ENCODE measurements at places on chromosomes 16 and 17.
A peak's percentile ranks its signal among the peaks of the same experiment; 100 is the strongest.

GRCh38 chr16:82736224-82736623 is 109.5 kb downstream of the CDH13 start:
- DNase-seq, result no peak

- DNase-seq, result no peak
Measured at GRCh38 chr16:48433850-48434530, 48.8 kb upstream of the SIAH1 start.

DNA sequence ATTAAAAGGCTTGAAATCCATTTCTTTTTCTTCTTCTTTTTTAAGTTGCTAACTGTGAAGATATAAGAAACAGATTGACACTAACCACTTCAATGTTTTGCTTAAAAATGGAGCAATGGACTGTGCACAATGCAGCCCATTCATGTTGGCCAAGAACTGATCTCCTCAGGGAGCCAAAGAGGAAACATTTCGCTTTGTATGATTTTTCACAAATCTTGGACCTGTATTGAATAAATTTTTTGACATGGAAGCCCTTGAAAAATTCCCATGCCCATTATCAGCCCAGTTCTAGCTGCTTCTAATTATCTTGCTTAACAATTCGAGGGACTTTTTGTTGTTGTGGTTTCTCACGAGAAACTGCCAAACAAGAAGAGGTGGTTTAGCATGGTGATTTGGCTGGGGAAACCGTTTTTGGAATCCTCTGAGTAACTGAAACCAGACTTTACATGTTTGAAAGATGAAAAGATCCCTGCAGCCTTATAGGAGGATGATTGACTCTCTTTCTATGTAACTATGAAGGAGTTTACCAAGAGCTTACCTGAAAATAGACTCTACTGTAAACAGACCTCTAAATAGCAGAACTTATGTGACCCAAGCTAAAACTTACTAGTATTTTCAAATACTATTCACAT is 1389.4 kb upstream of the GOT2 start:
- DNase-seq, result no peak

DNA sequence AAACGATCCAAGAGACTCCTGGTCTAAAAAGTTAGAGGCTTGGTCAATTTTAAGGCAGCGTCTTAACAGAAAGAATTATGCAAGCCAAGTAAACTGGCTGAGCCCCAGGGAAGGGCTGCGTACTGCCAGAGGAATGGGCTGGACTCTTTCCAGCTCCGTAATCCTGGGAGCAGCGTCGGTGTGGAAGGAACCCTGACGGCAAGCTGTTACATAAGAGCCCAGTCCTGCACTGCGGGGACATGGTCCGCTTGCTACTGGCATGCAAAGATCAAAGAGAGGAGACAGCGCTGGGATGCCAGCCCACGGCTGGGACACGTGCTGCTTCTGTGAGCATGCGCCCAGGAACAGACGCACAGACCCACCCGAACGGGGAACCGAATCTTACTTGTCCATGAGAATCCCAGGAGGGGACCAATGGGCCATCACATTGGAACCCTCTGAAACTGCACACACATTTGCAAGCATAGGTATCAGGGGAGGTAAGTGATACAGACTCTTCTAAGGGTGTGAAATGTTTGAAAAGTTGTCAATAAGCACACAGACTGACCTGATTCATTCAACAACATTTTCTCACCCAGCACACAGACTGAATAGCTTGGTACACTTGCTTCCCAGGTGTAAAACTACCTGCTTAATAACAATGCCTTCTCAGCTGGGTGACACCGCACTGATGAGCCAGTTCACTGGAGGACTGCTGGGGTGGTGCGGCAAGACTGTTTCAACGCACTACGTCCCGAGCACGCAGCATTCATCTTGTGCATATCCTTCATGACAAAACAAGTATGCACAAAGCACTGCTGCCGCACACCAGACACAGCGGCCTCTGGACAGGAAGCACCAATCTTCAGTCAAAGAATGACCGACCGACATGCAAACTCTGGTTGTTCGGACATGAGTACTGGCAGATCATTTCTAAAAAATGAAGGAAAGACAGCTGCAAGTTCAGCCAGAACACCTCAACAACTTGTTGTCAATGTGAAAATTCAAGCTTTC is 94.9 kb downstream of the ANKRD11 start:
- no peak for DNase-seq

GRCh38 chr17:38732376-38733281 is 2.5 kb downstream of the CISD3 start:
- peak; percentile 58 for DNase-seq

- no peak for DNase-seq
Measured at GRCh38 chr16:1743376-1744337, 27.7 kb downstream of the NME3 start.

- DNase-seq, result no peak
Measured at GRCh38 chr16:24775455-24775854, 46.0 kb downstream of the TNRC6A start.

DNA sequence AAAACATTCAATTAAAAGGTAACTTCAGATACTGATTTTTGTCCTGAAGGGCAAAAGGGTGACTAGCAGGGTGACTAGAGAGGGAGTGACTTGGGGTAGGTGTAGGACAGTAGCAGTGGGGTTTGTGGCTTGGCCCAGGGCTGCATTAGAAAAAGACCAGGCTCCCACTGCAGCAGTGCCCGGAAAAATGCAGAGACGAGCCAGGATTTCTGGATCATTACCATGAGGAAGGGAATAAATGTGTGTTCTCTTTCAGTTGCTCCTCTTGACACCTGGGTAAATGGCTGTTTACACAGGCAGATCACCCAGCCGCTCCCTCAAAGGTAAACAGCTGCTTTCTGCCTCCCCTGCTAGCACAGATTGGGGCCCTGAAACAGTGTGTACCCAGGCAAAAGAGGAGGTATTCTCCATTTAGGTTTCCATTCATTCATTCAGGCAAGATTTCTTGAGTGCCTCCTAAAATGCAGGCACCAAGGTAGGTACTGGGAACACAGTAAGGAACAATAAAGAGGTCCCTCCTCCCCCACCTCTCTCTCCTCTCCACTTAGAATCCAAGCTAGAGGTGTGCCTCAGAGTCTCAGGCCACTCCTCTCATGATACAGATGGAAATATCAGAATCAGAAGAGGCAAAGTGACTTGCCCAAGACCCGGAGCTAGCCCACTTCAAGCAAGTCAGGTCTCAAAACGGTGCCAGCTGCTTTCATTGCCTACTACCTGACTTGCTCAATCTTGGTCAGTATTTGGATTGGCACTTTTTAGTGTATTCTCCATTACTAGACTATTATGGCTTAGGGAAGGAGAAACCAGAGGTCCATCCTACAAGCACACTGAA is 15.2 kb upstream of the TOX3 start:
- DNase-seq, result no peak

DNA sequence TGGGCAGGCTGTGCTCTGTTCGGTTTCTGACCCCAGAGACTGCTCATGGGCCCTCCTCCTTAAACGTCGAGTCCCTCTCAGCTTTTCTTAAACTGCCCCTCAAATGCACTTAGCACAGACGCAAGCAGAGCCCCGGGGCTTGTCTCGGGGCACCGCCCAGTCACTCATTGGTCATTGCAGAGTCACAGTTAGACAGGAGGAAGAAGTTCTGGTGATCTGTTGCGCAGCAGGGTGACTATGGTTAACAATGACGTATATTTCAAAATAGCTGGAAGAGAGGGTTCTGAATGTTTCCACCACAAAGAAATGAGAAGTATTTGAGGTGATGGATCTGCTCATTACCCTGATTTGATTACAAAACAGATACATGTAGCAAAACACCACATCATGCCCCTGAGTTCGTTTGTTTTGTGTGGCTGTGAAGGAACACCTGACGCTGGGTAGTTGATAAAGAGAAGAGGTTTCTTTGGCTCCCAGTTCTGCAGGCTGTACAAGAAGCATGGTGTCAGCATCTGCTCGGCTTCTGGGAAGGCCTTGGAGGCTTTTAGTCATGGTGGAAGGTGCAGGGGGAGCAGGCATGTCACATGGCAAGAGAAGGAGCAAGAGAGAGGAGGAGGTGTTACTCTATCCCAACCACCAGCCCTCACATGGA is 387.4 kb downstream of the CPPED1 start:
- DNase-seq, result peak; percentile 38

- DNase-seq, result no peak
Measured at GRCh38 chr17:79005063-79005861, 4.3 kb downstream of the CANT1 start.

DNA sequence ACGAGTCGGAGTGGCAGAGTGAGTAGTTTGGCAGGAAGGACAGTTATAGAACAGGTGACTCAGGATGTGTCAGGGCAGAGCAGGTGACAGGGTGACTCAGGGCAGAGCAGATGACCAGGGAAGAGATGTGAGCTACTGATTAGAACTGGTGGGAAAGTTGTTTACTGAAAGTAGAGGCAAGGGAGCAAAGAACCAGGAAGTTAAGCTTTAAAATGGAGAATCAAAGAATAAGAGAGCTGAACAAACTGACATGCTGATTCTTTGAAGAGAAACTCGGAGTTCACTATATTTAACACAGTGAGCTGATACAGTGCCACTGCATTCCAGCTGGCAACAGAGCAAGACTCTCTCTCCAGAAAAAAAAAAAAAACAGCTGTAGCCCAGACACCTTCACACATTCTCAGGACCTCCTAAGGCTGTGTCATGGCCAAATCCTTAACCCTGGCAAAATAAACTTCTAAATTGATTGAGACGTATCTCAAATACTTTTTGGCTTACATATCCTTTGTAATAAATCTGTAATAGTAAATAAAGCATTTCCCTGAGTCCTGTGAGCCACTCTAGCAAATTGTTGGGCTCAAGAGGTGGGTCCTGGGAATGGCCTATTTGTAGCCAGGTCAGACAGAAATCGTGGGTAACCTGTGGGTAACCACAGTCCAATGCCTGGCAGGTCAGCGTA is 12.3 kb upstream of the UBE2I start:
- no peak for DNase-seq

DNA sequence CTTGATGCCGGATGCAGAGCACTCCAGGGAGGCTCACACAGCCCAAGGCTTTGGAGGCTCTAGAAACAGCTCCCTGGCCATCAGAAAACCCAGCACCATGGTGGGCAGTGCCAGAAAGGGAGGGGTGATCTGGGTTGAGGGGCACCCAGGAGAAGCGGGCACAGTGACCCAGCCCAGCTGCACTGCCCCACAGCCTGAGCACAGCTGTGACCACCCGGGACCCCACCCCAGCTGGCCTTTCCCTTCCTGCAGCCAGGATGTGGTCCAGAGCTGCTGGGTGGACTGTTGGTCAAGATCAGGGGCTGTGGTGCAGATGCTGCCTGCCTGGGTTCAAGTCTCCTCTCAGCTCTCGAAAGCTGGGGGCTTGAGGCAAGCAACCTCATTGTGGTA is 223.1 kb downstream of the ZNF423 start:
- no peak for DNase-seq

DNA sequence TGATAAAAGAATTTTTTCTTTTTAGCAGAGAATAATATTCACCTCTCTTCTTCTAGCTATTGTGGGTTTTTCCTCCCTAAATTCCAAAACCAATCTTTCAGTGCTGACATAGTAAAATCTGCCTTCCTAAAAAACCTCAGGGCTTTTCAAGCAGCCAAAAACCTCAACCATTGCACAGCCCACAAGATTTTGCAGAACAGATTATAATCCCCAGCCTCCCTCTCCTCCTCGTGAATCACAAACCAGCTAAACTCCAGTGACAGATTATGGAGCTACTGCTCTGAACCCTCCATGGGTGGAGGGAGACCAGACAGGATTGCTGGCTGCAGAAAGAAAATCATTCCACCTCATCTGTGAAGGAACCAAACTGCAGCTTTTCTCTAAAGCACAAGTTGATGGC is 341.6 kb downstream of the SOX9 start:
- DNase-seq, result no peak

GRCh38 chr16:28062261-28062846 is 1.2 kb downstream of the GSG1L start:
- no peak for DNase-seq

DNA sequence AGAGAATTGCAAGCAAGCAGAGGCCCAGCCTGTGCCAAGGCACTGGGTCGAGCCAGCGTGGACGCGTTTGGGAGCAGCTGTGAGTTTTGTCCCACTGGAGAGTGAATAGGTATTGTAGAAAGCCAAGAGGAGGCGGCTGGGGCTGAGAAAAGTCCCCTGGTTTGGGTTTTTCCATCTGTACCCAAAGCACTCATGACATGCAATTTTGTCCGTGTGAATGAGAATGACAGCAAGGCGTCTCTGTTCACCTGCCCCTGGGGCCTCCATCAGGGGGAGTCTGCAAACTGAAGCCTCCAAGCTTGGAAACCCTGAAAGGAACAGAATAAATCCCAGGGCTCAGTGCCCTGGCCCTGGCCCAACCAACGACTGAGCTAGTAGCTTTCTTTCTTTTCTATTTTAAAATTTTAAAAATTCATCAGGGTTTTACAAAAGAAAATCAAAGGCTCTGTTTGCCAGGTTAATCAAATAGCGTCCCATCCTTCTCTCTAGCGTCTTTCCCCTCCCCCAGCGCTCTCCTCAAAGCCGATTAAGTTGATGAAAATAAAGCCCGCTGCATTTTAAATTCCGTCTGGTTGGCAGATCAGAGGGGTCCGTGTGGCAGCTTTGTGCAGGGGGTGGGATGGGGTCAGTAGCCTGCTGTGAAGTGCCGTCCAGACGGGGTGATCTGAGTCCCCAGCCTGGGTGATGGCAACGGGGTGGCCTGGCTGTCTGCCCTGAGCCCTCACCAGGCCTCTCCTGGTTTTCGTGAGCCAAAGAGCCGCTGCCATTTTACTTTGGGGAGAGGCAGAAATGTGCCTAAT is 171.0 kb downstream of the KATNIP start:
- DNase-seq, result no peak

DNA sequence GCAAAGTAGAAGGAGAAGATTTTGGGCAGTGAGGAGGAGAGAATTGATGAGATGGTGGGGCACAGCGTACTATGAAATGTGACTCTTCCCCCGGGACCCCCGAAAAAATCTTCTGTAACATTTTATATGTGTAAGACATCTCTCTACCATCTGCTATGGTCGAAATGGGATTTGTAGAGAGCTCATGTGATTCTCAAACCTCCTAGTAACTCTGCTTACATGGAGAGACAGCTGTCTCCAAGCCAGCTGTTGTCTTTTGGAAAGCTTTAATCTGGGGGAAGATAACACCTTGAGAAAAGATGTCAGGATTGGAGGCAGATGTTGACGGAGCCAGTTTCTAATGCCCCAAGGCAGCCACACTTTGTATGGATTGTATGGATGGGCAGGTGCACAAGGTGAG is 94.1 kb downstream of the PRKCB start:
- no peak for DNase-seq

- peak; percentile 59 for DNase-seq
Measured at GRCh38 chr17:51200295-51200694, 34.1 kb downstream of the NME2 start.

Measured in hematopoietic multipotent progenitor cell treated with erythropoietin and hydrocortisone succinate and interleukin-3 and kit ligand, for 6 days (in vitro differentiated cells).